Left lung (tissue), 14 donors: ENCODE measurements at places on chromosomes 5 and 9. TPM values are rescaled to one million over a fixed set of nuclear protein-coding genes. Genes with fewer than 3 reads are reported as not detected.

The FBP2 gene
- total RNA-seq, result not detected

DNA sequence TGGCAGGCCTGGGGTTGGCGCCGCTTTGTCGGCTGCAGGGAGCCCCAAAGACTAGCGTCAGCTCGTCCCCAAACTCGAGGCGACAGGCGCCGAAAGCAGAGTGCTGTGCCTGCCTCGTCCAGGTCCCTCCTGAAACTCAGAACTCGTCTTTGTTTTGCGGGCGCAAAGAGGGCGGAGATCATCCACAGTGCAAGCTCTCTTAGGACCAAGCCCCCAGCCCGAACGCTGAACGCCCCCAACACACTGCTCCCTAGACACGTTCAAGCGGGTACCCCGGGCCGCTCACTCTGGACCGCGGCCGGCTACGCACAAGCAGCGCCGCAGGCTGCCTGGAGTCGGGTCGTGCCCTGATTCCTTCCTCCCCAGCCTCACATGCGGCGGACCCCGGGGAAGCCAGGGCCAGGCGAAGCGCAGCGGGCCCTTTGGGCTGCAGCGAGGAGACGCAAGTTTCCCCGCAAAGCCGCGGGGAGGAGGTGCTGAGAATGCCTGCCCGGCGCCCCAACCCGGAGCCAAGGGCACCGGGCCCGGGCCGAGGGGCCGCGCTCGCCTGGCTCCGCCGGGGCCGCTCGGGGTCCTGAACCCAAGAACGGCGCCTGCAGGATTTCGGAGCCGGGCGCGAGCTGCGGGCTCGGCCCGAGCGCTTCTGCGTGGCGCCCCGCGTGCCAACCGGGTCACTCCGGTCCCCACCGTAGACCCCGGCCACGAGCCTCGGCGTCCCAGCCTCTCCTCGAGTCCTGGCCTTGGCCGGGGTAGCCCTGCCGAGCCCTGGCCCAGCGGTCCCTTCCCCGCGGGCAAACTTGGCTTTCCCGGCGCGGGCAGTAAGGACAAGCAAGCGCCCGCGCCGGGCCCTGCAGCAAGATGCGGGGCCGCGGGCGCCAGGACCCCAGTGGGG lies 738 bp downstream of the FSTL4 start:
- peaks cover 78% of the 10 kb centered on the region for H3K27me3 ChIP-seq
- peak overlapping the region; percentile 13 for H3K4me3 ChIP-seq
- H3K27ac ChIP-seq, result no peak overlapping the region
- no peak for DNase-seq
- no peaks in the 10 kb centered on the region for H3K36me3 ChIP-seq

DNA sequence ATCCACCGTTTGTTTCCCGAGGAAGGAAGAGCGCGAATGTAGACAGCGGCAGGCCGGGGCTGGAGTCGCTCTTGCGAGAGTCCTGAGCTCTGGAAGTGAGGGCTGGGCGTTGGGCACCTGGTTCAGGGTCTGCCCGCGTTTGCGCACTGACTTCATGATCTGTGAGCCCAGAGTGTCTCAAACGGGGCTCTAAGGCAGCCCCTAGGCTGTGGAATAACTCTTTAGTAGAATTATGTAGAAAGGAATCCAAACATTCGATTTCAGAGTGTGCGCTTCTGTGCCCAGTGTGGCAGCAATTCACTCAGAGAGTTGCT lies 478 bp upstream of the GGTA1 start:
- H3K4me1 ChIP-seq, result peaks cover 4% of the 10 kb centered on the region
- no peak for DNase-seq
- H3K27ac ChIP-seq, result peak overlapping the region; percentile 75
- H3K4me3 ChIP-seq, result peak overlapping the region; percentile 41
- no peaks in the 10 kb centered on the region for H3K36me3 ChIP-seq

DNA sequence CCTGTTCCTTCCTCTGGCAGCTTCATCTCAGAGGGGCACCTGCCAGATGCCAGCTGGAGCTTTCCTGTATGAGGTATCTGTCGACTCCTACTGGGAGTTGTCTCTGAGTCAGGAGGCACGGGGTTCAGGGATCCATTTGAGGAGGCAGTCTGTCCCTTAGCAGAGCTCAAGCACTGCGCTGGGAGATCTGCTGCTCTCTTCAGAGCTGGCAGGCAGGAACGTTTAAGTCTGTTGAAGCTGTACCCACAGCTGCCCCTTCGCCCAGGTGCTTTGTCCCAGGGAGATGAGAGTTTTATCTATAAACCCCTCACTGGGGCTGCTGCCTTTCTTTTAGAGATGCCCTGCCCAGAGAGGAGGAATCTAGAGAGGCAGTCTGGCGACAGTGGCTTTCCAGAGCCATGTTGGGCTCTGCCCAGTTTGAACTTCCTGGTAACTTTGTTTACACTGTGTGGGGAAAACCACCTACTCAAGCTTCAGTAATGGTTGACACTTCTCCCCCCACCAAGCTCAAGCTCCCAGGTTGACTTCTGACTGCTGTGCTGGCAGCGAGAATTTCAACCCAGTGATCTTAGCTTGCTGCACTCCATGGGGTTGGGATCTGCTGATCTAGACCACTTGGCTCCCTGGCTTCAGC lies 11.8 kb upstream of the ITGA2 start:
- no peak for DNase-seq
- H3K27ac ChIP-seq, result no peak overlapping the region
- H3K36me3 ChIP-seq, result no peaks in the 10 kb centered on the region
- no peaks in the 10 kb centered on the region for H3K27me3 ChIP-seq

DNA sequence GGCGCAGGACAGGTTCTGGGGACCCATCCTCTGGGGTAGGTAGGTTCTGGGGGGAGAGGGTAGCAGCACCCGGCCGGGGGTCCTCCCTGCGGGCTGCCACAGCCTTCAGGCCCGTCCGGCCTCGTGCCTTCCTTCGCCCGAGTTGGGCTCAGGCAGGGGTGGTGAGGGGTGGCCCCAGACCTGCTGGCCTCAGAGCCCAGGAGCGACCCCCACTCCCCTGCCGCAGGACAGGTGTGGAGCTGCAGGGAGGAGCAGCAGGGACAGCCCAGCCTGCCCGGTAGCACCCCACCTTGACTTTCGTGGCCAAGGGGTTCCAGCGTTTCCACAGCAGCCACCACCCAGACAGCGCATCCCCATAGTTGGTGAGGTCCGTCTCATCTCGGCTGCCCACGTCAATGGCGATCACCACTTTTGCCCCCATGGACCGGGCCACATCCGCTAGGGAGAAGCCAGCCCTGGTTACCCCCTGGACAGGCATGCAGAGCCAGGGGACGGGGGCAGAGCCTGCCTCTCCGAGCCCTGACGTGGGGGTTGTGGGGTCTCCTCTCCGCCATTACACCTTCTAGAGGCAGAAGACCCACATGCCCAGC lies 3.4 kb upstream of the NSMF start:
- no peak overlapping the region for H3K27ac ChIP-seq
- no peak overlapping the region for H3K4me3 ChIP-seq
- peaks cover 27% of the 10 kb centered on the region for H3K27me3 ChIP-seq
- peak; percentile 78 for DNase-seq
- peaks cover 25% of the 10 kb centered on the region for H3K4me1 ChIP-seq

DNA sequence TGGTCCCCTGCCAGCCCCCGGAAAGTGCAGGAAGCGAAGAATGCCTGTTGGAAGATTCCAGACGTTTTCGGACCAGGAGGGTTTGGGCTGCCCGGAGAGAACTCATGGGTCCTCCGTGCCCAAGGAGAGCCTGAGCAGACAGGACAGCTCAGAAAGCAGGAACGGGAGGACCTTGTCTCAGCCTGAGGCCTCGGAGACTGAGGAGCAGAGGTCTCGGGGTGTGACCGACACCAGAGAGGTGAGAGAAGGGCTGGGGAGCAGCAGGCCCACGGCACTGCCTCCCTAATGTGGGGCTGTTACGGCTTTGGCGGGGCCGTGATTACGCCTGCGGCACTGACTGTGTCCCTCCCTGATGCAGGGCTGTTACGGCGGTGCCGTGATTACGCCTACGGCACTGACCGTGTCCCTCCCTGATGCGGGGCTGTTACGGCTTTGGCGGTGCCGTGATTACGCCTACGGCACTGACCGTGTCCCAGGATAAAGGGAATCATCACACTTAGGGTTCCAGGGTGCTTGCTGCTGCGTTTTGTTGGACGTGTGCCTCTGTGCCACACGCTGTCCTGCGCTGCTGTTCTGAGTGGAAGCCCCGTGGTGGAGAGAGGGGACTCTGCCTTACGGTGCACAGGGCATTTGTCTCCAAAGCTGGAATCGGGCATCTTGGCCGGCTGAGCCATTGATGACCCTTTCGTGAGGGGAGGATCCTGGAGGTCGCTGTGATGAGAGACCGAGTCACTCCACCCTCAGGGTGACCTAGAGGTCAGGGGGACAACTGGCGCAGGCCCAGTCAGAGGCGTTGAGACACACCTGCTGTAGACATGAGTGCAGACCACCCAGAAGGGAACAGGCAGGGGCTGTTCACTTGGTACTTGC lies 25.7 kb downstream of the CEP72 start:
- H3K27ac ChIP-seq, result no peak overlapping the region
- H3K4me3 ChIP-seq, result no peak overlapping the region

The SLC6A18 gene
- total RNA-seq, result not detected

The SHC3 gene
- 19.2 TPM for total RNA-seq

DNA sequence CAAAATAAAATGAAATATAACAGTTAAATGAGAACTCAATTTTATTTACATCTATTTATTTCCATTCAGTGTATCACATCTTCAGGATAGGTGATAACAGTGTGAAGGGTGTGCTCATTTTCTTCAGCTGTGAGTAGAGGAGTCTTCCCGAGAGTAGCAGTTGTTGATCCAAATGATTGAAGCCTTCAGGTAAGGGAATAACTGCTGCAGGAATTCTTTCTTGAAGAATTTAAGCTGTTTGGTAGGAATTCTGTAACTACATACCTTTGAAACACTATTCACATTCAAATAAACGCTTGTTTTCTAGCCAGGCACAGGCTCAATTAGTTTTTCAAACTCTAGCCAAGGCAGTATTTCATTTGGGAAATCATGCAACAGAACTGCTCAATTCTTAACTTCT lies 15.3 kb downstream of the SRP19 start:
- H3K27me3 ChIP-seq, result no peaks in the 10 kb centered on the region
- peaks cover 15% of the 10 kb centered on the region for H3K4me1 ChIP-seq
- DNase-seq, result no peak
- no peaks in the 10 kb centered on the region for H3K36me3 ChIP-seq
- no peak overlapping the region for H3K27ac ChIP-seq
- H3K4me3 ChIP-seq, result no peak overlapping the region

The NR2F1-AS1 gene
- 18.3 TPM for total RNA-seq

The TAF11L10 gene
- total RNA-seq, result not detected

The PTPRD gene
- 49.5 TPM for total RNA-seq

DNA sequence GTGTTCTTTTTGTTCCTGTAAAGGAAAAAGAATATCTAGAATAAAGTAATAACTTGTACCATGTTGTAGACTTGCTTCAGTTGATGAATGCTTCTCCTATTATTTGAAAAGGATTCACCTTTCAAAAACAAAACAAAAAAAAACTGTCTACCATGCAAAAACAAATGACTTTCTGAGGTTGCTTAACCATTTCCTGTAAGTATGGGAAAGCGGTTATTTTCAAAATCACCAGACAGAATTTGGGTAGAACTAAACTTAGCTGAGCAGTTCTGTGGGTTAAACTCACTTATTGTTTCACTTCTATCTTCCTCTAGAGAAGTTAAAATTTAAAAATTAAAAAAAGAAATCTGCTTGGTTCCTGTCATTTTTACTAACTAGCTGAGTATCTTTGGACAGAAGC lies 25.2 kb downstream of the LNPEP start:
- H3K27ac ChIP-seq, result no peak overlapping the region
- H3K27me3 ChIP-seq, result no peaks in the 10 kb centered on the region
- no peak overlapping the region for H3K4me3 ChIP-seq
- H3K4me1 ChIP-seq, result no peaks in the 10 kb centered on the region
- DNase-seq, result no peak

DNA sequence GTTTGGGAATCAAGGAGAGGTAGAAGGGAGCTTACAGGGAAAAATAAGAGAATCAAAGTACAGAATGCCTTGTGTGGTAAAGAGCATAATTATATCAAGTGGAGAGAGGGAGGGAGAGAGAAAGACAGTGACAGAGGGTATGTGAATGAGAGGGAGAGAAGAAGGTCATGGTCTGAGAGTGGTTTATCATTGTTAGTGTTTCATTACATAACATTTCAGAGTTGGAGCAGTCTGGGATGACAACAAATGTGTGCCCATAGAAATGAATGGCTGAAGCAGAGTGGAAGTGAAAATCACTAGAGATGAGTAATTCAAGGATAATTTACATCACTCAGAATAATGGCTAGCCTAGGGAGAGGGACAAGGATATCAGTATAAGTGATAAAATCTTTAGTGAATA lies 799.2 kb downstream of the TLE1 start:
- no peak for DNase-seq
- H3K4me1 ChIP-seq, result no peaks in the 10 kb centered on the region
- H3K27me3 ChIP-seq, result no peaks in the 10 kb centered on the region
- no peaks in the 10 kb centered on the region for H3K36me3 ChIP-seq

DNA sequence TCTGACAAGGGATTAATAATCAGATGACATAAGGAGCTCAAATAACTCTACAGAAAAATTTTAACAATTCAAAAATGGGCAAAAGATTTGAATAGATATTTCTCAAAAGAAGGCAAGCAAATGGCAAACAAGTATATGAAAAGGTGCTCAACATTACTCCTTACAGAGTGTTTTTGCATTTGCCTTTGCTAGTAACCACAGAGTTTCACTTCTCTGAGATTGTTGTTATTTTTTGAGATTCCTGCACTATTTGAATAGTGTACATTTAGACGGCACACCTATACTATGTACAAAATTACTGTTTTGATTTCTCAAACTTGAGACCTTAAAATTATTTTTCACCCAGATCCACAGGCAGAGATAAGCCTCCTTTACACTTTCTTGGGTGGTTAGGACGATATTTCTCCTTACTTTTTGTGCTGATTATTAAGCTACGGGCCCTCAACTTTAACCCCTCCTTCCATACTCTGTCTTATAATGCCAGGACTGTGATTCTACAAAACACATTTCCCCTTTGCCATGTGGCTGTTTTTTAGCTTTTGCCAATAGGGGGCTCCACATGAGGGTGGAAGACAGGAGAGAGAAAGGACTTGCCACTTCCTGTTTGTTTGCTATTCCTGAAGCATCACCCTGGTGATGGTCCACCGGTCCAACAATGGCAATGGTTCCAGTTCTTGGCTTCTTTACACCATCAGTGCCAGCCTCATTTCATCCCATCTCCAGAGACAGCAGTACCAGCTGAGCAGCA lies 65.0 kb upstream of the DAP start:
- H3K27me3 ChIP-seq, result no peaks in the 10 kb centered on the region
- H3K4me3 ChIP-seq, result no peak overlapping the region
- no peaks in the 10 kb centered on the region for H3K4me1 ChIP-seq
- no peaks in the 10 kb centered on the region for H3K36me3 ChIP-seq
- DNase-seq, result no peak
- no peak overlapping the region for H3K27ac ChIP-seq

The HRH2 gene
- 4.1 TPM for total RNA-seq

DNA sequence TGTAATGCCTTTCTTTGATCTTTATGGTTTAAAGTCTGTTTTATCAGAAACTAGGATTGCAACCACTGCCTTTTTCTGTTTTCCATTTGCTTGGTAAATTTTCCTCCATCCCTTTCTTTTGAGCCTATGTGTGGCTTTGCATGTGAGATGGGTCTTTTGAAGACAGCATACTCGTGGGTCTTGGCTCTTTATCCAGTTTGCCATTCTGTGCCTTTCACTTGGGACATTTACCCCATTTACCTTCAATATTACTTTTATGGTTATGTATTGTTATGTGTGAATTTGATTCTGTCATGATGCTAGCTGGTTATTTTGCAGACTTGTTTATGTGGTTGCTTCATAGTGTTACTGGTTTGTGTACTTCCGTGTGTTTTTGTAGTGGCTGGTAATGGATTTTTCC lies 59.2 kb downstream of the YTHDC2 start:
- no peaks in the 10 kb centered on the region for H3K4me1 ChIP-seq
- no peak overlapping the region for H3K4me3 ChIP-seq
- H3K36me3 ChIP-seq, result peaks cover 59% of the 10 kb centered on the region
- no peak for DNase-seq
